ENCODE measurements at places on chromosomes 7 and 10. TPM values are rescaled to one million over a fixed set of nuclear protein-coding genes. Genes with fewer than 3 reads are reported as not detected.

The PHKG1 gene
- total RNA-seq: not detected

GRCh38 chr10:31033147-31033546 lies 1.5 kb upstream of the ZNF438 start:
- no peak for DNase-seq

DNA sequence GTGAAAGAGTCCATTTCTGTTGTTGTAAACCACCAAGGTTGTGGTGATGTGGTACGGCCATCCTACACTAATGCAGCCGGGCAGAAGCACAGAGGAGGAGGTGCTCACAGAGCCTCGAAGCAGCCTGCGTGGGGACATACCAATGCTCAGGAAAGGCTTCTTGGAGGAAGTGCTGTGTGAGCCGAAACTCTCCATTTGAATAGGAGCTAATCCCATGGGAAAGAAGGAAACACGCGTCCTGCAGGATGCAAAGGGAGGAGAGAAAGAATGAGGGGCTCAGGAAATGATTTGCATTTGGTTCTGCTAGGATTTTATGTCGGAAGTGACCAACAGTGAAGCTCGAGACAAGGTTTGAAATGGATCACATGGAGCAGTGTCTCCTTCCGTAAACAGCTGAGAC lies 477.9 kb upstream of the ANKRD30A start:
- no peak for DNase-seq

- no peak for DNase-seq
These were observed 247.5 kb downstream of the ADARB2 start for GRCh38 chr10:1489801-1490200.

- no peak for DNase-seq
These were observed 267.8 kb downstream of the BICC1 start for GRCh38 chr10:58780476-58780875.

DNA sequence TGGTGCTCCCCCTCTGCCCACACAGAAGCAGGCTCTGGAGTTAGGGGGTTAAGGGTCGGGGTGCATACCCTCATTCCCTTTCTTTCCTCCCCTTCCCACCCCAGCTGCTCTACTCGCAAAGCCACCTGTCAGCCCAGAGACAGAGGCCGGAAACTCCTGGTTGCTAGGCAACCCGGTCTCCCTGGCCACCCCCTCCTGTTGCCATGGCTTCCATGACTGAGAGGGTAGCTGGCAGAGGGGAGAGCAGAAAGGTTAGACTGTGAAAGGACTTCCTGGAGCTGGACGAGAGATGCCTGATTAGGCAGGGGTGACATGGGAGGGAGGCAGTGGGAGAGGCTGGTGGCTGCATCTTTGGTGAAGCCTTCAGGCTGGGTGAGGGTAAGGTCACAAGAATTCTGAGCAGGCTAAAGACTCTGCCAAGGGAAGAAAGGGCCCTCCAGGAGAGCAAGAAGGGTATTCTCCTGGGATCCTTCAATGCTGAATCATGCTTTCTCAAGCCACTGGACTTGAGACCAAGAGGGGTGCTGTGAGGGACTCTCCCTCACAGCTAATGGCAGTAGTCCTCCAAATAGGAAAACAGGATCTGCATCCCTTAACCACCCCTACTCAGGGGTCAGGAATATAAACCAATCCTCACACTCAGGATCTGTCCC lies 5.4 kb downstream of the PSD start:
- no peak for DNase-seq

GRCh38 chr10:53361281-53361680 lies 588.7 kb upstream of the MBL2 start:
- no peak for DNase-seq

Measured in H4 (cell line).